ENCODE measurements at places on chromosomes 13 and 19. TPM values are rescaled to one million over a fixed set of nuclear protein-coding genes. Genes with fewer than 3 reads are reported as not detected.

- no peak overlapping the region for H3K4me3 ChIP-seq
- DNase-seq, result no peak
- no peak overlapping the region for H3K27ac ChIP-seq
- H3K27me3 ChIP-seq, result no peaks in the 10 kb centered on the region
- H3K4me1 ChIP-seq, result no peaks in the 10 kb centered on the region
- no peaks in the 10 kb centered on the region for H3K36me3 ChIP-seq
Observed at GRCh38 chr13:88908961-88909441, 1237.8 kb downstream of the SLITRK5 start.

- no peak overlapping the region for H3K27ac ChIP-seq
- no peak overlapping the region for H3K4me3 ChIP-seq
- DNase-seq, result no peak
Observed at GRCh38 chr13:72853000-72853399, 71.1 kb downstream of the PIBF1 start.

GRCh38 chr13:49914947-49915346, 21.2 kb downstream of the SPRYD7 start:
- H3K27ac ChIP-seq, result no peak overlapping the region
- no peaks in the 10 kb centered on the region for H3K4me1 ChIP-seq
- H3K36me3 ChIP-seq, result peaks cover 50% of the 10 kb centered on the region
- H3K4me3 ChIP-seq, result no peak overlapping the region

DNA sequence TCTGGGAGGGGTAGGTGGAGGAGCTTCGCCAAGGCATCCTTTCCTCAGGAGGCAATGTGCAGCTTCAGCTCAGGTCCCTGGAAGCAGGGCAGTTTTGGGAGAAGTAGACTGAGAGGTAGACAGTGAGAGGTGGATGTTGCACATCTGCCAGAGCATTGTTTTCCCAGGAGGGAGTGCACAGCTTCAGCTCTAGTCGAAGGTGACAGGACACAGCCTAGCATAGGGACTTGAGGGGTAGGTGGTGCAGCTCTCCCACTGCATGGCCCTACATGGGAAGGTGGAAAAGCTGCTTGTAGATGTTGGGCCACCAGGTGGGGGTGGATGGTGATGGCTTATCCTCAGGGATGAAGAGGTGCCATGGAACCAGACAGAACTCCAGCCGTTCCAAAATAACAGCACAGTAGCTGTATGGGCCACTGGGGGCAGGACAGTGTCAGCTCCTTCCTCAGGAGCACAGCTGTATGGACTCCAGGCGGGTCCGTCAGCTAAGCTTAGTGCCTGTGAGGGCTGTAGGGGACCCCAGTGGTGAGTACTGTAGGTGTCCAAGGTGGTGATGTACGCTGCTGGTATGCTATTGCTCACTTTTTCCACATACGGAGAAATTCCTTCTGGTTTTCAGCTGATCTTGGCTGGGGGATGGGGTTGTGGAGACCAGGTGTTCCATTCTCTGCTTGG, 17.4 kb upstream of the ZNF543 start:
- H3K27ac ChIP-seq, result peak overlapping the region; percentile 90
- H3K36me3 ChIP-seq, result peaks cover 21% of the 10 kb centered on the region
- no peaks in the 10 kb centered on the region for H3K27me3 ChIP-seq

- no peaks in the 10 kb centered on the region for H3K36me3 ChIP-seq
- H3K4me1 ChIP-seq, result no peaks in the 10 kb centered on the region
- no peaks in the 10 kb centered on the region for H3K27me3 ChIP-seq
- no peak for DNase-seq
Observed at GRCh38 chr19:55520691-55521292, 16.1 kb downstream of the SBK2 start.

DNA sequence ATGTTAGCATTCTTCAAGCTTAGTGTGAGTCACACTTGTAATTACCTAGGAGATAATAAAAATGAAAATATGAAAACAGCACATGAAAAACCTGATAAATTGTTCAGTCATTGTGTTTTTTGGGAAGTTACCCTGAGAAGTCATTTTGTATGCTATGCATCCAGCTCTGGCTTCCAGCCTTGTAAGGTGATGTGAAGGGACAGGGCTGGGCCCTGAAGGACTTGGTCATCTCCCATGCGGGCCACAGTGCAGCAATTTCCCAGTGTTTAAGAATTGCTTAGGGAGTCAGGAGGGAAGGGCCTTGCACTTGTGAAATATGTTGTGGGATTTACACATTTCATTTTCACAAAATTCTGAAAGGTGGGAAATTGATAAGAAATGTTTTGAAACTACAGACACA, 41.3 kb downstream of the ARHGEF7 start:
- H3K27ac ChIP-seq, result peak overlapping the region; percentile 63
- no peak overlapping the region for H3K4me3 ChIP-seq
- no peaks in the 10 kb centered on the region for H3K27me3 ChIP-seq

GRCh38 chr19:54561840-54562239, 11.8 kb upstream of the LILRA2 start:
- H3K36me3 ChIP-seq, result no peaks in the 10 kb centered on the region
- no peak for DNase-seq
- no peaks in the 10 kb centered on the region for H3K27me3 ChIP-seq
- H3K4me3 ChIP-seq, result no peak overlapping the region
- H3K27ac ChIP-seq, result no peak overlapping the region

GRCh38 chr19:8607386-8607785, 3.1 kb downstream of the ADAMTS10 start:
- peak overlapping the region; percentile 22 for H3K27ac ChIP-seq
- H3K4me3 ChIP-seq, result no peak overlapping the region
- peaks cover 16% of the 10 kb centered on the region for H3K4me1 ChIP-seq
- H3K27me3 ChIP-seq, result no peaks in the 10 kb centered on the region
- no peaks in the 10 kb centered on the region for H3K36me3 ChIP-seq

DNA sequence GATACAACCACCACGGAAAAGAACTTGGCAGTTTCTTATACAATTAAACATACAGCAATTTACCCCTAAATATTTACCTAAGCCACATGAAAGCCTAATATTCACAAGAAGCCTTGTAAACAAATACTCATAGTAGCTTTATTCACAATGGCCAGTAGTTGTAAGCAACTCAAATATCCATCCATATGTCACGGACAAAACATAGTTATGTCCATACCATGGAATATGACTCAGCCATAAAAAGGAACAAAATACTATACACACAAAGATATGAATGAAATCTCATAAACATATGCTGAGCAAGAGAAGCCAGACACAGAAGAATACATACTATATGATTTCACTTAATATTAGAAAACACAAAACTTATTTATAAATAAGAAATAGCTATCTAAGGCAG, 12.9 kb downstream of the PSPC1 start:
- H3K27ac ChIP-seq, result no peak overlapping the region
- DNase-seq, result no peak
- no peak overlapping the region for H3K4me3 ChIP-seq
- H3K27me3 ChIP-seq, result no peaks in the 10 kb centered on the region

- no peak overlapping the region for H3K4me3 ChIP-seq
- no peaks in the 10 kb centered on the region for H3K27me3 ChIP-seq
- DNase-seq, result no peak
- H3K4me1 ChIP-seq, result no peaks in the 10 kb centered on the region
- no peak overlapping the region for H3K27ac ChIP-seq
Observed at GRCh38 chr13:53131361-53131760, 102.7 kb downstream of the OLFM4 start.

GRCh38 chr19:28971049-28971448, 241.9 kb downstream of the UQCRFS1 start:
- H3K4me3 ChIP-seq, result no peak overlapping the region
- H3K36me3 ChIP-seq, result no peaks in the 10 kb centered on the region
- DNase-seq, result peak; percentile 34

GRCh38 chr13:46211116-46211482, 629 bp upstream of the LRRC63 start:
- peaks cover 41% of the 10 kb centered on the region for H3K27me3 ChIP-seq
- no peak for DNase-seq
- no peaks in the 10 kb centered on the region for H3K4me1 ChIP-seq
- no peaks in the 10 kb centered on the region for H3K36me3 ChIP-seq
- no peak overlapping the region for H3K27ac ChIP-seq

GRCh38 chr19:51110666-51110971, 2.4 kb upstream of the CTU1 start:
- H3K27ac ChIP-seq, result no peak overlapping the region
- H3K27me3 ChIP-seq, result peaks cover 2% of the 10 kb centered on the region
- H3K4me1 ChIP-seq, result no peaks in the 10 kb centered on the region
- no peak overlapping the region for H3K4me3 ChIP-seq

- H3K4me1 ChIP-seq, result no peaks in the 10 kb centered on the region
- no peak overlapping the region for H3K4me3 ChIP-seq
- no peaks in the 10 kb centered on the region for H3K27me3 ChIP-seq
- DNase-seq, result no peak
- no peak overlapping the region for H3K27ac ChIP-seq
Observed at GRCh38 chr13:27667946-27668345, 46.3 kb downstream of the POLR1D start.

DNA sequence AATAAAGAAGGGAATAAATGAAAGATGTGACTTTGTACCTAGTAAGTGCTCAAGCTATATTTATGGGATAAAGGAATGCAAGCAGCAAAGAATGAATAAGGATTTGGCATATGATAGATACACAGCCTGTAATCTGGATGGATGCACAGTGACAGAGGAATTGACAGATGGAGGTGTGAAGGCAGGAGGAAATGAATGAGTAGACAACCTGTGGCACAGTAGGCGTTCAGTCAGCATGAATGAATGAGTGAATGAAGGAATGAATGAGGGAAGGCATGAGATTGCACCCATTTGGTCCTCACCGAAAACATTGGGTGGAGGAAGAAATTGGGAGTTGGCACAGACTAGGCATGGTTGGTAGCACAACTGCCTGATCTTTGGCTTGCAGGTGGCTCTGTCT, 4.8 kb upstream of the PSMD8 start:
- H3K4me1 ChIP-seq, result no peaks in the 10 kb centered on the region
- H3K36me3 ChIP-seq, result no peaks in the 10 kb centered on the region
- no peak overlapping the region for H3K4me3 ChIP-seq
- no peak overlapping the region for H3K27ac ChIP-seq
- no peaks in the 10 kb centered on the region for H3K27me3 ChIP-seq
- DNase-seq, result no peak

DNA sequence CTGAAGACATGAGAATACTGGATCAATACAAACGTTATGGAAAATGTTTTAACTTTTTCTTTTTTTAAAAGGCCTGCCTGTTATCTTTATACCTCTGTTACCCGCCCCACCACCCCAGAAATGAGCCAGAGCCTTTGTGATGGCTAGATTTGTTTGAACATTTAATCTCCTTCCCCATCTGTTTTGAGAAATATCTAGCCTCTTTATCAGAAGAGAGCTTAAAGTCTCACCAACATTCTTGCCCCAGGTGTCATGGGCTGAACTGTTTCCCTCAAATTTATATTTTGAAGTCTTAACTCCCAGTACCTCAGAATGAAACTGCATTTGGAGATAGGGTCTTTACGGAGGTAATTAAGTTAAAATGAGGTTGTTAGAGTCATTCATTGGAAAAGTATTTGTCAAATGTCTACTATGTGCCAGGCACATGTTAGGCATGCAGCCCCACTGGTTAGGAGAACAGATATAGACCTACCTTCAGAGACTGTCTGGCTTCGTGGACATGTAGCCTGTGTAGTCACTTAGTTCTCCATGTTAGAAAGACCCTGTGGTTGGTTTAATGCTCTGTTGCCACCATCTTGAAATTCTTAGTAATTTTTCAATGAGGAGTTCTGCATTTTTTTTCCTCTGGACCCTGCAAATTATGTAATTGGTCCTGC, 6.3 kb upstream of the RB1 start:
- H3K27me3 ChIP-seq, result no peaks in the 10 kb centered on the region
- no peak for DNase-seq
- H3K36me3 ChIP-seq, result no peaks in the 10 kb centered on the region
- H3K27ac ChIP-seq, result no peak overlapping the region
- no peaks in the 10 kb centered on the region for H3K4me1 ChIP-seq

GRCh38 chr13:34241332-34241731, 423.4 kb downstream of the RFC3 start:
- H3K4me3 ChIP-seq, result no peak overlapping the region
- no peaks in the 10 kb centered on the region for H3K36me3 ChIP-seq
- peak; percentile 23 for DNase-seq
- H3K4me1 ChIP-seq, result peaks cover 11% of the 10 kb centered on the region

- no peak overlapping the region for H3K27ac ChIP-seq
- DNase-seq, result no peak
- no peaks in the 10 kb centered on the region for H3K36me3 ChIP-seq
- H3K27me3 ChIP-seq, result no peaks in the 10 kb centered on the region
Observed at GRCh38 chr13:79429309-79429708, 23.3 kb upstream of the RBM26 start.

DNA sequence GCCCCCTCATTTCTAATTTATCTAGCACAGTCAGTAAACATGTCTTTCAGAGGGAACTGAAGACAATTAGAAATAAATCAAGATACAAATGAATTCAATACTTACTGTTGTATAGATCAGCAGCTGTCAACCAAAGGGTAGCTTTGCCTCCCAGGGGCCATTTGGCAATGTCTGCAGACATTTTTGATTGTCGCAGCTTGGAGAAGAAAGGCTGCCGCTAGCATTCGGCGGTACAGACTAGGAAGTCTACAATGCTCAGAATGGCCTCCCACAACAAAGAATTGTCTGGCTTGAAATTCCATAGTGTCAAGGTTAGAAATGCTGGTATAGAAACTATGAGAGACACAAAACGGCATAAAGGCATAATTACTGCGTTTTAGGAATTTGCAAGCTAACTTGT, 91.6 kb downstream of the RGCC start:
- H3K27ac ChIP-seq, result no peak overlapping the region
- no peak for DNase-seq
- peaks cover 41% of the 10 kb centered on the region for H3K4me1 ChIP-seq
- H3K4me3 ChIP-seq, result no peak overlapping the region

GRCh38 chr19:41919948-41920712, 8.1 kb downstream of the ERFL start:
- no peak overlapping the region for H3K27ac ChIP-seq
- no peaks in the 10 kb centered on the region for H3K4me1 ChIP-seq
- H3K36me3 ChIP-seq, result no peaks in the 10 kb centered on the region
- no peak overlapping the region for H3K4me3 ChIP-seq
- peaks cover 60% of the 10 kb centered on the region for H3K27me3 ChIP-seq

DNA sequence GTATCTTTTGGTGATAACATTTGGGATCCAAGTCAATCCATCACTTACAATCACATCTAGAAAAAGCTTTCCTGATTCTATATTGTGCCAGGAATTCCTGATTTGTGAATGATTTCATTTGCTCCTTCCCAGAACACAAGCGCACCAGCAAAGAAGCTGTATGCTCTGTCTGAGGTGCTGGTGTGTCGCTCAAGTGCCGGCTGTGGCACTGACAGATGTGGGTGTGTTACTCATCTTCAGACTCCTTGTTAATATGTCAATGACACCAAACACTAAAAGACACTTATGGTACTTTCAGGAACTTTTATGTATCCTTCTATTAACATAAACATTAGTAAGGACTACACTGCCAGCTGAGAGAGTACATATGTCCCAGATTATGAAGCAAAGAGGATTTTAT, 429.1 kb downstream of the ITGBL1 start:
- no peaks in the 10 kb centered on the region for H3K36me3 ChIP-seq
- H3K27ac ChIP-seq, result no peak overlapping the region
- no peak overlapping the region for H3K4me3 ChIP-seq

- no peak overlapping the region for H3K4me3 ChIP-seq
- peak overlapping the region; percentile 14 for H3K27ac ChIP-seq
- H3K27me3 ChIP-seq, result no peaks in the 10 kb centered on the region
- H3K36me3 ChIP-seq, result no peaks in the 10 kb centered on the region
- peaks cover 17% of the 10 kb centered on the region for H3K4me1 ChIP-seq
Observed at GRCh38 chr19:37333457-37333856, 37.4 kb upstream of the ZNF527 start.

- no peak overlapping the region for H3K27ac ChIP-seq
- no peak overlapping the region for H3K4me3 ChIP-seq
- H3K36me3 ChIP-seq, result no peaks in the 10 kb centered on the region
- DNase-seq, result no peak
- no peaks in the 10 kb centered on the region for H3K27me3 ChIP-seq
- peaks cover 14% of the 10 kb centered on the region for H3K4me1 ChIP-seq
Observed at GRCh38 chr19:18798384-18799352, 7.6 kb upstream of the COMP start.

Gene DZIP1
- total RNA-seq, result 22.8 TPM

Gene SUGP2
- 27.6 TPM for total RNA-seq

Gene SYCN
- total RNA-seq, result not detected

Gene GJB6
- total RNA-seq, result not detected

Gene ZNF536
- 0.13 TPM for total RNA-seq

Gene FSD1
- total RNA-seq, result 16.2 TPM
